Upper lobe of left lung (tissue), 6 donors: ENCODE measurements at places on chromosomes 11 and 22.

GRCh38 chr22:41262250-41262765 lies 21.6 kb upstream of the CHADL start:
- DNase-seq: no peak

GRCh38 chr11:123381817-123382554 lies 48.1 kb upstream of the GRAMD1B start:
- no peak for DNase-seq

- no peak for DNase-seq
These were observed 9.0 kb downstream of the RPL27A start for GRCh38 chr11:8691601-8692000.

GRCh38 chr22:24009227-24010017 lies 1.7 kb upstream of the CABIN1 start:
- no peak for DNase-seq

GRCh38 chr11:16169956-16170847 lies 186.1 kb downstream of the SOX6 start:
- DNase-seq: no peak

- DNase-seq: no peak
These were observed 38.4 kb downstream of the NF2 start for GRCh38 chr22:29641700-29642330.

- DNase-seq: no peak
These were observed 312.7 kb downstream of the NTM start for GRCh38 chr11:131683131-131683530.

DNA sequence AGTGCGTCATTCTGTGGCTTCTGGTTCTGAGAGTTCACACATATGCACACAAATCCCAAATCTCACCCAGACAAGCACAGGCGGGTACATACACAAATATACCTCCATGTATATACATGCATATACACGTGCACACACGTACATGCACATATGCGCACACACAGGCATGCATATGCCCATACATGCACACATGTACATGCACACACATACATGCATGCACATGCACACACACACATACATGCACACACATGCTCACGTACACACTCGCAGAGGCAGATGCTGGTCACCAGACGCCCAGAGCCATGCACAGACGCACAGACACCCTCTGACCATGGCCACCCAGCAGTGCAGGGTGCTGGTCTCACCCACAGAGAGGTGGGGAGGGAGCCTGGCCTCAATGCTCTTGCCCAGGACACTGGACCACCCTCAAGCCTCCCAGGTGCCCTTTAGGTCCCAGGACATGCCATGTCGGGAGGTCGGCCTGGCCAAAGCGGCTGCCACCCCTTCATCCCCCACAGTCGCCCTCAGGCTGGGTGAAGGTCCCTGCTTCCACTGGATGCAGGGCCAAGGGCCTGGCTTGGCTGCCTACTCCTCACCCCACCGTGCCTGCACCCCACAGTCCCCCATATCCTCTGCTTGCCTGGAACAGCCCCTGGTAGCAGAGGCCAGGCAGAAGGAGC lies 9.5 kb downstream of the DUSP8 start:
- DNase-seq: peak; percentile 54

GRCh38 chr11:125090816-125091215 lies 20.6 kb downstream of the TMEM218 start:
- no peak for DNase-seq

DNA sequence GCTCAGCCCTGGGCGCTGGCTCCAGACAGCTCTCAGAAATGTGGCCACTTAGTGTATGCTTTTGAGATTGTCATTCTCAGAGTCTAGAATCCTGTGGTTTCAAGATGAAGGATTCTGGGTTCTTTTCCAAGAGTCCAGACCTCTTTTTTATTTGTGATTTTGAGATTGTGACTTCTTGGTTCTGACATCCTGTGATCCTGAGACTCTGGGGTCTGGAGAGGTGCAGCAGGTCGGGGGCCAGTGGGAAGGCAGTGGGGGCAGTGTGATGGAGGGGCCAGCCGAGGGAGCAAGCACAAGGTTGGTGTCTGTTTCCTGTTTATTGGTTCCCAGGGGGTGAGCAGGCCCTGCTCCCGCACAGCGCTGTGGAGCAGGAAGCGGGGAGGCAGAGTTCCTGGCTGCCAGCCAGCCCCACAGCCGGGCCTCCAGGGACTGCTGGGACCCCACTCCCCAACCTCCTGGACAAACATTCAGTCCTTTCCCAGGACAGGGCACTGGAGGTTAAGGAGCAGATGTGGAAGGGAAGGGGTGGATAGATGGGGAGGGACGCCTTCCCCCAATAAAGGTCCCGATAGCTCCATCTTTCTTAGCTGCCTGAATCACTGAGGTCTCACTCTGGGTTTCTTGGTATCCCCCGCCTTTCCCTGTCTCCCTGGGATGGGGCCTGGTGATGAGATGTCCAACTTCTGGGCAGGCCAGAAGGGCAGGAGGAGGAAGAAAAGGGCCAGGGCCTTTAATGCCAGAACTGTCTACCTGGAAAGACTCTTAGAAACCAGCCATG lies 13.7 kb downstream of the ARHGEF17 start:
- peak; percentile 83 for DNase-seq

GRCh38 chr11:13035711-13036110 lies 26.6 kb downstream of the RASSF10 start:
- no peak for DNase-seq

- DNase-seq: no peak
These were observed 32.9 kb downstream of the OR52E1 start for GRCh38 chr11:5102246-5102645.

DNA sequence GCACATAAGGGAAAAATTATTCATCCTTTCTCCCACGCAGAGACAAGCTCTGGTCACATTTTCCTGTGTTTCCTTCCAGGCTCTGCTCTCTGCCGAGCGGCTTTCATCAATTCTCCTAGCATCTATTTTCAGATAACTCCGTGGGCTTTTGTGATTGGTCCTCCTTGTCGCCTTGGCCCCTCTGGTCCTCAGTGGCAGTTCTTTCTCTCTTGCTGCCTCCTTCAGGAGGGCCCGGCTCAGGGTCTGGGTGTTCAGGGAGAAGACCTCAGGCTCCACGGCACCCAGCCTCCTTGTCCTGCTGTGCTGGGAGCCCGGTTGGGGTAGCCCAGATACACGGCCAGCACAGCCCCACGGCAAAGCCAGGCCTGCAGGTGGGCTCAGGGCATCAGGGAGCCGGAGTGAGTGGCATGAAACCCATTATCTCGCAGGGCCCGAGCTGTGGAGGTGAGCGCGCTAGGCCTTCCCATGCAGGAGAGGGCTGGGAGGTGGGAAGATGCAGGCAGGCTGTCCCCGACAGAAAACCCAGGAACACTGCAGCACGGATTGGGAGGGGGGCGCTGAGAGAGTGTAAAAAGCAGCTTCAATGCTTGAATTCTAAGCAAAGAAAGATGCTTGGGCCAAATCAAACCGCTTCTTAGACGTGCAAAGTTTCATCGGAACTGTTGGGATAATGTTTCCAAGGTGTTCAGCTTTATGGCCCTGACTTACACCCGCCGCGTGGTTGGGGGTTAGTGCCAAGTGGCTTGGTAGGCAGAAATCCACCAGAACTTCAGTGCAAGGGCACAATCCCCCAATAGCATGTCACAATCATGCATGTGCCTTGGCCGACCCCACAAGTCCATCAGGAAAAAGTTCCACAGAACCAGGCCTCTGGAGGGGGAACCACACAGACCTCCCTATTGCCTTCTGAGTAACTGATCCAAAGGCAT lies 81.9 kb upstream of the WNT7B start:
- no peak for DNase-seq
